Caco-2 (cell line): ENCODE measurements at places on chromosomes 4 and X. TPM values are rescaled to one million over a fixed set of nuclear protein-coding genes. Genes with fewer than 3 reads are reported as not detected.

DNA sequence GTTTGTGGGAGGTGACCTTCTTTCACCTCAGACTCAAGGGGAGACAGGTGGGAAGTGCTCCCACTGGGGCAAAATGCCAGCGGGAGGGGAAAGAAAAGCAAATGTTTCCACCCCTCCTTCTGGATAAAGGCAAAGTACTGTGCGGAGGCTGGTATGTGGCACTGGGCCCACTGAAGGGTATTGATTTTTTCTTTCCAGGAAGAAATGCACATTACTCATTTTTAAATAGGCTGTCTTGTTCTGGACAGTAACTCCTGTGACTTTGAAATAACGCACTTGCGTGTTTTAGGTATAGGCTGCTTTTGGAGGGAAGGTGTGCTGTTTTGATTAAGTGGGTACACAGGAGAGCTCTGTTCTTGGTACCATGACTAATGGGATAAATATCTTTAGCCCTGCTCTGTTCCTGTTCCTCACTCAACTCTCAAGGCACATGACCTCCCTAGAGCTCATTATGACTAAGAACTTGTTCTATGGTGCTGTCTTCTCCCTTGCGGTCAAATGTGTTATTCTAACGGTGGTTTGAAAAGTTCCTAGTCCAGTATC is 40.7 kb upstream of the MBTPS2 start:
- no peak for DNase-seq

DNA sequence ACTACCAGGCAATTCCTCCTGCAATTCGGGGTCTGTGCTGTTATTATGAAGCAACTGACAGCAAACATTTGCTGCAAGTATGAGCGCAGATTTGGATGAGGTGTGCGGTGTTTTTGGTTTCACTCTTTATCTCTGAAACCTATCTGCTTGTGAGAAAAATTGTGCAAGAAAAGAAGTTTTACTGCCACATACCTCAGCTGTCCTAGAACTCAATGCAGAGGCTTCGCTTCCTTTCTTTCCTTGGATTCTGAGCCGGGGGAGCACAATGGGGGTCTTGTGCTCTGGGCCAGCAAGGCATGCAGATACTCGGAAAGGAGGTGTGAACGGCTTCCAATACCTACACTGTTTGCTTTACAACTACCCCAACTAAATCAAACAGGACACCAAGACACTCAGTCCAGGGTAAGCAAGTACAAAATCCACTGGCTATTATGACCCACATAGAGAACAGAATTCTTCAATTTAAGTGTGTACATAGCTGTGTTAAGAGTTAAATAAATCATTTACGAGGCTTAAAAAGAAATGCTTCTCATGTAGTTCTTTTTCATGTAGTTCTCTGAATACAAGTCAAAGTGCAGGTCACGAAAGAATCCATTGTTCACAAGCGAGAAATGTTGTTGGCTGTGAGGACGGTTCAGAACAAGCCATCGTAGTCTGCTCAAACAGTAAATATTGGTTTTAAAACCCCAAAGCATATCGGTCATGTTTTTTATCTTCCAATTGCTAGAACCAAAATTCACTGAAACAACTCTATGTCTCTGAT is 1.1 kb downstream of the SORBS2 start:
- DNase-seq = no peak

GRCh38 chr4:169634975-169635374 is 14.6 kb downstream of the CLCN3 start:
- peak; percentile 67 for DNase-seq

DNA sequence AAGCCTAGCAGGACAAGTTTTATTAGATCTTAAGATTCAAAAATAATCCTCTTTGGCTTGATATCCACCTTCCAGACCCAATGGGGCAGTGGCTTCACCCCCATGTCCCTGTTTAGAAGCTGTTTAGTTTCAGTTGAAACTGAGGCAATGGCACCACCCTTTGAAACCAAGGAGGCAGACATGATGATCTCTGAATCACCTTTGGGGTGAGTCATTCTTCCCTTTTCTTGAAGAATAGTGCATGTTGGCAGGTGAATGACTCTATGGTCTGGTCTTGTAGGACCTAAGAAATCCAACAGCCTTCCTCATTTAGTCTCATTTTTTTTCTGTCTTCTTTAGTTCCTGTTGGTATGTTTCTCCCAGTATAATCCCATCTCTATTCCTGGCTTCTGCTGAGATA is 29.5 kb upstream of the BMP15 start:
- no peak for DNase-seq

DNA sequence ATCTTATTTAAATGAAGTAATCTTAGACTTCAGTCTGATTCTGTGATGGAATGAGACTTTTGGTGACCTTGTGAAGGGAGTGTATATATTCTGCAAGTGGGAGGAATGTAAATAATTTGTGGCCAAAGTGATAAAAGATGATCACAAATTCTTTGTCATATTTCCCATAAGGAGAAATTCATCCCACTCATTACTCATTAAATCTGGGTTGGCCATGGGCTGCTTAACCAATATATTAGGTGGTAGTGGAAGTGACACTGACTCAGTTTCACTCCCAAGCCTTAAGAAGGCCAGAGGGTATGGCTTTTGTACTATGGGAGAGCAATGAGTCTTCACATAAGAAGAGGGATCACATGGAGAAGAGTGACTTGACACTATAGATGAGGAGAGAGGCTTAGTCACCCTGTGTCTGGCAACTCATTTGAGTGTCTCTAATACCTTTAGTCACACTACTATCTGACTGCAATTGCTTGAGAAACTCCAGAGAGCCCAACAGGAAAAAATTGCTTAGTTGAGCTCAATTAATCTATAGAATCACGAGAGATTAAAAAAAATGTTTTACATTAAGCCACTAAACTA is 408.2 kb upstream of the PITX2 start:
- no peak for DNase-seq

P2RY8 gene
- not detected in 2 replicates for total RNA-seq

ITIH6 gene
- 0.29 and 0.39 TPM in 2 replicates for total RNA-seq

SSX4 gene
- total RNA-seq = not detected in 2 replicates

GRID2 gene
- total RNA-seq = not detected in 2 replicates
